ENCODE measurements at places on chromosomes 4 and X.

DNA sequence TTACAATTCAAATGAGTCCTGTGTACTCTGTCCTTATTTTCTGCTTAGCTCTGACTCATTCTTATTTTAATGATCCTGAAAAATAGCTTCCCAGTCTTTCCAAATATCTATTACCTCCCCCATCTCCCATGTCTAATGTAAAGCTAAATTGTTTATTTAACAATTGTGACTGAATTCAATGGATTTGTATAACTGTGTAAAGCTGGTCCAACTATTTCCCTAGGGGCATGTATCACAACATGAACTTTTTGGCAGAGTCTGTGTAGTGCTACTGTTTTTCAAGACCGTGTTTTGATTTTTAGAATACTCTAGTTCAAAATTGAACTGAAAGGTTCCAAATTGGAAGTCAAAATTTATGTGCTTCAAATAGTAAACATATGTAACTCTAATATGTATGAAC, 67.8 kb downstream of the SPCS3 start:
- DNase-seq: no peak

GRCh38 chrX:103531002-103531401, 11.7 kb upstream of the RAB40A start:
- no peak for DNase-seq

- DNase-seq: no peak
These were observed 9.5 kb downstream of the ENOX2 start for GRCh38 chrX:130893356-130894085.

DNA sequence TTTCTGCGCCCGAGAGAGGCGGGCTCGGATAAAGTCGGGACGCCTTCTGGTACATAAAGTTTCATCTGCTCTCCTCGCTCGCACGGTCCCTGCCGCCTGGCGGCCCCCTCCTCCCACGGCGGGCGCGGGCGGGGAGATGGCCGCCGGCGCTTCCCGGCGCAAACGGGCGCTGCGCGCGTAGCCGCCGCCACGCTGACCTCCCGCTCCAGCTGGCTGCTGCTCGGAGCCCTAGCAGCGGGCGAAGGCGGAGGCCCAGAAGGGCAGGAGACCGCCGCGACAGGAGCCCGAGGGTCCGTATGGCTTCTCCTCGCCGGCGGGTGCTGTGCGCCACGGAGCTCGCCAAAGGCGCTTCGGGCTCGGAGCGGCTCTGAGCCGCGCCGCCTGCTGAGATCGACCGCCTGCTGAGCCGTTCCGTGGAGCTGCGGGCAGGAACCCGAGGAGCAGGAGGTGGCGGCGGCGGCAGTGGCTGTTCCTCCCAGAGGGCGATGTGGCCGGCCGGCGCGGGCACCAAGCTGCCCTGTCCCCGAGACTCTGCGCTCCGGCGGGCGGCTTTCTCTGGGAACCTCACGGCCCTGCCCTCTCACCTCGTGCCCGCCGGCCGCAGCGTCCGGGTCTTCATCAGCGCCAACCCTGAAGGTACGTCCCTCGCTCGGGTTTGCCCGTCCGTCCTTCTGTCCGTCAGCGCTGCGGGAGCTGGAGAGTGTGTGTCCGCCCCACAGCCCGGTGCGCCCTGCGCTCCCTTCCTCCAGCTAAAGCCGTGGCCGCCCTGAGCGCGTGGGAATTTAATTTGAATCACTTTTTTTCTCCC, at the start of gene NWD2:
NWD2 (plus strand) TSS at position 161 of the 808 bp plus-strand sequence; CDS start at position 486, 325 bp downstream.
- DNase-seq: peak; percentile 38

DNA sequence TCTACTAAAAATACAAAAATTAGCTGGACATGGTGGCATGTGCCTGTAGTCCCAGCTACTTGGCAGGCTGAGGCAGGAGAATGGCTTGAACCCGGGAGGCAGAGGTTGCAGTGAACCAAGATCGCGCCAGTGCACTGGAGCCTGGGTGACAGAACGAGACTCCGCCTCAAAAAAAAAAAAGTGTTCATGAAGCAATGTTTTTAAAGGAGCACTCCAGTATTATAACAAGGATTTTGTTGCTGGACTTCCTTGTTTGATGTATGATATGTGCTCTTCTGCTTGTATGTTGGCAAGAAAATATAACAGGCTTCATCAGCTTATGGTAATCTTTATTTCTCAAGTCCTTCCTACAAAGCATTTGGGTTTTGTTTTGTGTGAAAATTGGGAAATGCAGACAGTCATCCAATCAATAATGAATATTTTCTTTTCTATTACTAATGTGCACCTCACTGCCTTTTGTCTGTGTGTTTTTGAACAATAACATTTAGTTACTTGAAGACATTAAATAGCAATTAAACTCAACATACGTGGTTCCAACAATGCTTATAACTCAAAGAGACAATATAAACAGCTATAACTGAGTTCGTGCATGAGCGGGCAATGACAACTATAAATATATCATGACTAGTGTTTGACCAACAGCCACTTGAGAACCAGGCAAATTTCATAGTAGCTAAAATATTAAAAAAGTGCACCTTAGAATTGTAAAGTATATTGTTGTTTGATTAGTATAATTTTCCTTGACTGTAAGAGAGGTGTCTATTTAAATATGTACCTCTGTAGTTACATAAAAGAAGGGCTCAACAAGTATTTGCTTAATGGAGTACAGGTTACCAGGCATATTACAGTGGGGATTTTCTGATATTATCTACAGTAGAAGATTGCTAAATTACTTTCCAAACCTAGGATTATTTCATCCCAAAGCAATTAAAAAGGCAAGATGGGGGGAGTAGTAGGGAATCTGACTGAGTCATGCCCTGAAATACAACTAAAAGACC, 210.7 kb downstream of the PPP3CA start:
- no peak for DNase-seq

- DNase-seq: no peak
These were observed 67.4 kb downstream of the AFF2 start for GRCh38 chrX:148567779-148568178.

DNA sequence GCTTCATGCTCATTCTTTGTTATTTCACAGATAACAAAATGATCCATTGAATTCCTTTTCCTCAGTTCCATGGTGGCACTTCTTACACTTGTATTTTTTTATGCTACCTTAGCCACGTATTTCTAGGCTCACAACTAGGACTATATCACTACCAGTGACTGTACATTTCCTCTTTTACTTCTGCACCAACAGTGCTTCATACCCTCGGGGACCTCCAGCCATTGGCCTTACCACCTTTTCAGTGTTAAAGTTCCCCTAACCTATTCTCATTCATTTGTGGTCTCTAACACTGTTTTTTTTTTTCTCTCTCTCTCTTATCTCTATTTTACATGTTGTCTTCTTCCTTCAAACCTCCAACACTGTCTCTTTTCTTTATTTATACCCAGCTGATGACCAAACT, 315.9 kb downstream of the ANK2 start:
- no peak for DNase-seq

- no peak for DNase-seq
These were observed at the start of gene EMCN for GRCh38 chr4:100517864-100518341. TSS of gene EMCN (minus strand) at chr4:100518022. CDS start at chr4:100517914, 108 bp downstream.

- DNase-seq: no peak
These were observed 102.8 kb downstream of the ITIH6 start for GRCh38 chrX:54695231-54695630.

DNA sequence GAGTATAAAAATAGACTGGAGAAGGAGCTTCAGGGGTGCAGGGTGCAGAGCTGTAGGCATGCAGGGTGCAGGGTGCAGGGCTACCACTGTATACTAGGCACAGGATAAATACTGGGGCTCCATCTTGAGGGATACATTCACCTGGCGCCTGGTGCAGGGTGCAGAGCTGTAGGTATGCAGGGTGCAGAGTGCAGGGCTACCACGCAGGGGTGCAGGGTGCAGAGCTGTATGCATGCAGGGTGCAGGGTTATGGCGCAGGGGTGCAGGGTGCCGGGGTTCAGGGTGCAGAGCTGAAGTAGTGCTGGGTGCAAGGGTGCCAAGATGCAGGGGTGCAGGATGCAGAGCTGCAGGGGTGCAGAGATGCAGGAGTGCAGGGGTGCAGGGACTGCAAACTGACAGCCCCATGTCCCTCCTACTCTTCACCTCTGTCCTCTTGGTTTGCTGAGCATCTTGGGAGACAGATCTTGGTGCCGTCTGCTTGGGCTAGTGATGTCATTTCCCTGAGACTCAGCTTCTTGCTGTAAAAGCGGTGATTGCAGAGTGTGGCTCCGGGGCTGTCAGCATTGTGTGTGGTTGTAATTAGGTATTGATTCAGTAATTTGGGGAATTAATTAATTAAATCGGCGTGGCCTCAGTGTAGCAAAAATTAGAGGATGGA, 91.2 kb downstream of the ADRA2C start:
- DNase-seq: no peak

GRCh38 chr4:1154126-1154522, 18.3 kb downstream of the SPON2 start:
- no peak for DNase-seq

GRCh38 chrX:1493877-1494510, 41.3 kb upstream of the ASMTL start:
- DNase-seq: no peak

DNA sequence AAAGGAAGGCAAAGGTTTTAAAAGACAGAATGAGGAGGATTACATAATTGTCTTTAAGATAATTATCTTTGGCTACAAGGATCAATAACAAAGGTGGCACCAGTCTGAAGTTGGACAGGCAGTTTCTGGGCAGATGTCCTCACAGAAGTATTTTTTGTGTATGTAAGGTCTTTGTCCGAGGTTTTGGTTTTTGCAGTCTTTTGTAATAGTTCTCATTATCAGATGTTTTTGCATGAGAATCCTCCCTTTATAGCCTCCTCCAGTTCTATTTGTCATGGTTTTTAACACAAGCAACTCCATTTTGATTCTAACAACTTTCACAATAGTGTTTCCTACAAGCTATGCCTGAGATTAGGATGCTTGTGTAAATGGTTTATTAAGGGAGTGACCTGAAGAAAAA, 286.2 kb downstream of the IL1RAPL2 start:
- DNase-seq: no peak

- DNase-seq: no peak
These were observed 80.9 kb downstream of the KDM6A start for GRCh38 chrX:44953734-44954502.

GRCh38 chr4:97396097-97396496, 747.2 kb downstream of the STPG2 start:
- no peak for DNase-seq

- DNase-seq: no peak
These were observed 933 bp downstream of the CNKSR2 start for GRCh38 chrX:21374994-21375707.

- DNase-seq: no peak
These were observed 57.1 kb downstream of the RHOH start for GRCh38 chr4:40253906-40254305.

- DNase-seq: no peak
These were observed 185.8 kb downstream of the RNF150 start for GRCh38 chr4:140947506-140947905.

- no peak for DNase-seq
These were observed 317.7 kb downstream of the CCSER1 start for GRCh38 chr4:90444904-90445303.

DNA sequence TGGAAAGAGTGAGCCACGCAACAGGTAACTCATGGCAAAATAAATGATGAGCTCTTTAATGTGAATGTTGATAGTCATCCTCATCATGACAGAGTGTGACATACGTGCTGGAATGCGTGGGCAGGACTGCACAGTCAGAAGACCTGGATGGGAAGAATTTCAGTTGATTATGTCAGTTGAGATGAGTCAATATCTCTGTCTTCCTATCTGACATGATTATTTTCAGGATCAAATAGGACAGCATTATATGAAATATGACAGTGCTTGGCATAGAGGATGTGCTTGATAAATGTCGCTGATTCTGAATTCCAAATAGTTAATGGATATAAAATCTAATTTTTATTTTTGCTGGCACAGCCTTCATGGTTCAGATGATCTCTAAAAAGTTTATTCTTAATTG, 95.1 kb downstream of the IL15 start:
- no peak for DNase-seq

GRCh38 chr4:57199267-57199666, 89.1 kb upstream of the IGFBP7 start:
- DNase-seq: no peak

GRCh38 chr4:41307638-41308037, 50.9 kb downstream of the UCHL1 start:
- no peak for DNase-seq

GRCh38 chr4:173013232-173013930, 155.2 kb upstream of the GALNT7 start:
- DNase-seq: no peak

- no peak for DNase-seq
These were observed 19.5 kb upstream of the CCKAR start for GRCh38 chr4:26509681-26510333.

GRCh38 chr4:103867311-103867710, 147.5 kb upstream of the TACR3 start:
- DNase-seq: no peak

DNA sequence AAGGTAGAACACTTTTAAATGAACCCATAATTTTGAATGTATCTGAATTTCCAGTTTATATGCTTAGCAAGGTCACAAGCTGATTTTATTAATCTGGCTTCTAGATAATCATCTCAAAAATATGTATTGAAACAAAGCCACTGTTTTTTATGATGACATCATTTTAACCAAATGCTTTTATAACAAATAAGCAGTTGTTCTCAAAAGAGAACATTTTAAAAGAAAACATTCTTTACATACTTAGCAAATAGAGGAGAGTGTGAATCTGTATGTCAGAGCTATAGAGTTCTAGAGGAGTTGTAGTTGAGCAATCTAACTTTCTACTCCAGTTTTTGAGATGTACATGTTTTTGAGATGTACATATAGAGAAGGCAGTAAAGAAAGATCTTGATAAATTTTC, 42.5 kb downstream of the LAMP2 start:
- DNase-seq: no peak

DNA sequence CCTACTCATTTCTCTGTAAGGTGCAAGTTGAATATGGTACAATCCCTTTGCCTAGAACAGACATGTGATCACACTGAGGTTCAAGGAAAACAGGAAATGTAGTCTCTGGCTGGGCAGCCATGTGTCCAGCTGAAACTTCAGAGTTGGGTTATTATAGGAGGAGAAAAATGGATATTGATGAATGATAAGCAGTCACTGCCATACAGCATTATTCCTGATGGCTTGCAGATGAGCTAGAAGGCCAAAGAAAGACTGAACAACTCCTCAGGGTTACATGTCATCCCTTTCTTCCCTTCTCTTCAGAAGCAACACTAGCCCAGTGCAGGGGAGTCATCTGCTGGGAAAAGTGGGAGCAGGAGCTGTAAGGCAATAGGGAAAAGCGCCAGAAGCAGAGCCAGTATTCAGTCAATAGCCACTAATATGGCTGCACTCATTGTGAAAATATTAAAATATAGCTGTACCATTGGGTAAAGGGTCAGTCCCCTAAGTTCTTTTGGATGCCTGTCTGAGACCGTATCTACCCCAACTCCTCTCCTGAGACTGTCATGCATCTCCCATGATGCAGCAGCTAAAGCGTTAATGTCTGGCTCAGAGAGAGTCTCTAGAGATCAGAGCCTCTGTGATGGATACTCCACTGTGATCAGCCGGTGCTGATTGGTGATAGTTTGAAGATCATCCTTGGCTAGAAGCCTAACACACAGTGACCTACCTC, 20.5 kb downstream of the PHOX2B start:
- no peak for DNase-seq

- no peak for DNase-seq
These were observed 175.5 kb downstream of the RAPGEF2 start for GRCh38 chr4:159278399-159278798.

- no peak for DNase-seq
These were observed 141.1 kb downstream of the AASDH start for GRCh38 chr4:56246233-56246610.

Measured in RWPE2 (cell line).